Activated naive CD8-positive, alpha-beta T cell treated with anti-CD3 and anti-CD28 coated beads, Interleukin-2, amount 10 ng/mL, durations not matched to agents 7 days and 5 days (primary cell): ENCODE measurements at places on chromosomes 7 and 10.

DNA sequence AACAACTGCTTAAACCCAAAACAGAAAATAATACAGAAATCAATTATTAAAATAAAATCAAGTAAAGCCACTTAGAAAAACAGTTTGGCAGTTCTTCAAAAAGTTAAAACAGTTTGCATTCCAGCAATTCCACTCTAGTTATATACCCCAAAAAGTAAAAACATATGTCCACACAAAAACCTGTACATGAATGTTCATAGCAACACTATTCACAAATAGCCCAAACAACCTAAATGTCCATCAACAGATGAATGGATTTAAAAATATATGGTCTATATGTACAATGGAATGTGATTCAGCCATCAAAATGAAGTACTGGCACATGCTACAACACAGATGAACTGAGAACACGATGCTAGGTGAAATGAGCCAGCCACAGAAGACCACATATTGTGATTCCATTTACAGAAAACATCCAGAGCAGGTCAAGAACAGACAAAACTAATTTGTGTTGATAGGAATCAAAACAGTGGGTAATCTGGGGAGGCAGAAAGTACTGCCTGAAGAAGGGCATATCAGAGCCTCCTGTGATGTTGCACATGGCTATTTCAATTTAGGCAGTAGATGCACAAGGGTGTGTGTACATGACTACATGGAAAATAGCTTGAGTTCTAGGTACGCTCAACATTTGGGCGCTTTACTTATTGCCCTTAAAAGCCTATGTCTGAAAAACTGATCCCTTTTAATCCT lies 66.3 kb downstream of the CYTH3 start:
- DNase-seq: no peak

- no peak for DNase-seq
These were observed 136.6 kb upstream of the SVIL start for GRCh38 chr10:29771376-29771775.

DNA sequence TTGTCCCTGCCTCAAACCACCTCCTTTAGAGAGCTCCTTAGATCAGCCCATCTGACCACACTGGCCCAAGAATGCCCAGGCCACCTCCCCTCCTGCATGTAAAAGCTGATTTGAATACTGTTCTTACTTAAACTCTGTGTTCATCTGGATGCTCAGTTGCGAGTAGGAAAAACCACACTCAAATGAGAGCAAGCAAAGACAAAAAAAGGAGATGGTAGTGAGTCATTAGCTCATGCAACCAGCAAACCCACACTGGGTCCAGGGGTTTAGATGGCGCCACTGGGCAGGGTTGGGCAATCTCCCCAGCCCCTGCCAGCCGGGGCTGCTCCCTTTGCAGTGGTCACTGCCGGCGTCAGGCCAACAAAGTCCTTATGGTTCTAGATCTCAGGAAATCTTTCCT lies 32.7 kb downstream of the TSPAN15 start:
- DNase-seq: no peak

DNA sequence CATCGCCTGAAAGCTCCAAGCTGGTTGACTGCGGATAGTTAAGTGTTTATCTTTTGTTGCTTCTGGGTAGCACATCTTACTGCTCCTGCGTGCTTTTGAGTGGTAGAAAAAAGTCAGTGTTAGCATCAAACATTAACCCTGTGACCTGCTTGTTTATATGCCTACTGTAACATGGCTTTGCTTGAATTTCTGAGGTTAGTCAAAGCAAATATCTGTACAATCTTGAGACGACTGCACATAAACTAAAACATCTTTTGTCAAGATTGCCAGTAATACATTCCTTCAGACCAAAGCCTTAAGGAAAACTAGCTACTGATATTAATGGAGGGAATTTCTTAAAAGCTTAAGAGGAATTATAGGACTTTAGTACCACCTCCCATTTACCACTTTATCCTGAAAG lies 163.7 kb downstream of the BAMBI start:
- no peak for DNase-seq

- DNase-seq: no peak
These were observed 188.9 kb downstream of the ARHGAP12 start for GRCh38 chr10:31739711-31740110.

DNA sequence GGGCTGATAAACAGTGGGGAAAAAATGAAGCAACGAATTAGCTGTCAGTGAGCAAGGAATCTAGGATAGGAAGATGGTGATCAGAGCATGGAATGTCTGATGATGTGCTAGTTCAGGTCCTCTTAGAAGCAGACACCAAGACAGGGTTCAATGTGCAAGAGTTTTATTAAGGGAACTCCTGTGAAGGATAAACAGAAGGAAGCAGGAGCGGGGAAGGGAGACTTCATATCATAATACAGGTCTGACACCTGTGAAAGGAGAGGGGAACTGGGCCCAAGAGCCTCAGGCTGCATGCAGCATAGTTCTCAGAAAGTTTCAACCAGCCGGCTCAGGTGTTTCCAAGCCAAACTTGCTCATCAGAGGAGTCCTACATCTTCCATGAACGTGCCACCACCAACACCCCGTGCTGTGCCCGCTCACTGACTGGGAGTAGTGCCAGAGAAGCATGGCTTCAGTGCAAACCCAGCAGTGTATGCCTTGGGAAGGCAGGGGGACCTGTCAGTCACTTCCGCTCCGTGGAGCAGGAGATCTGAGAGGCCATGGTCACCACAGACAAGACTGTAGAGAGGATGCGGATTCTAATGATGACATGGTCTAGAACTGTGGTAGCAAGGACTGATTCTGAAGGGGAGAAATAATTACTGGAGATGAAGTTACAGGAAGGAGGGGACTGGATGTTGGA lies 45.8 kb downstream of the ZNF800 start:
- no peak for DNase-seq

DNA sequence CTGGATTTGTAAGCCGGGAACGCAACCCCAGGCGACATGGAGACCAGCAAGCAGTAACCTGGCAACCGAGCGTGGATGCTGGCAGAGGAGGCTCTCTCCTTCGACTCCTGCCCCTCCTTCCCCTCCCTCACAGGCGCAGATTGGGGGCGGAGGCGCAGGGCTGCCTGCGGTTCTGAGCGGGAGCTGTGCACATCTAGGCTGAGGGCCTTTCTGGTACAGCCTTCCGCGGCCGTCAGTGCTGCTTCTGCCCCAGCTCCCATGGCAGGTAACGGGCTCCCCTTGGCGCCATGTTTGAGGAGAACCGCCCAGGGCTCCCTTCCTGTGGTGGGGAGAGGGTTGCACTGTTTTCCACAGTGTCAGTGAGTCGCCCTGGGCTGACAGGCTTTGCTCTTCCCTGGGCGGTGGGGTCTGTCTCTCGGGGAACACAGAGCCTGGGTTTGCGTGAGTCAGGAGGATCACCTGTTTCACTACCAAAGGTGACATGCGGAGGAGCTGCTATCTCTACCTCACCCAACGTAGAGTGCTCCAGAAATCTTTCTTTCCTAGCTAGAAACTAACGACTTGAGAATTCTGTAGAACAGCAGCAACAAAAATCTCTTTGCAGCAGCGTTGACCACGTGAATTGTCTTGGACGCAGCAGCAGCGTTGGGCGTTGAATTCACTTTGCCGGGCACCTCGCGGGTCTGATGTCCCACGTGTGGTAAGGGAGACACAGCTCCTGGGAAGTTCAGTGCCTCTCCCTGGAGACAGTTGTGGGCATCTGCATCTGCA lies 154.8 kb upstream of the COBL start:
- DNase-seq: peak; percentile 36

DNA sequence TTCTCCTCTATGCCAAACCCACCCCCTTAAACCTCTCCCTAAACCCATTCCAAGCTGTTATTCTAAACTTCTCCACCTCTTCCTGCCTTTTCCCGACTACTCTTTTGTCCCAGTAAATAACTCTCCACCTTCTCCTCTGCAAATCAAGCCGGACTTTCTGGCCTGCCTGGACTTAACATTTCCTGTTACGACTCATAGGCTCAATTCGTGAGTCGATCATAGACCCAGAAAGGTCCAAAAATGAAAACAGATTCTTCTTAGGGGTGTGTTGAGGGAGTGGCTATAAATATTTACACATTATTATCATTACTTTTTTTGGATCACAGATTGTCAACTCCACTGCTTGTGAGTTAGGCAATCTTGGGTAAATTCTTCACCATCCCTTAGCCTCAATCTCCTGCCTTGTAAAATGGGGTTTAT lies 59.0 kb upstream of the HABP2 start:
- no peak for DNase-seq

GRCh38 chr7:55013851-55014250 lies 5.0 kb upstream of the EGFR start:
- no peak for DNase-seq

GRCh38 chr7:150357270-150357669 lies 11.4 kb upstream of the REPIN1 start:
- peak; percentile 67 for DNase-seq

- DNase-seq: no peak
These were observed 50.9 kb downstream of the ANK3 start for GRCh38 chr10:60338786-60339185.

GRCh38 chr7:79137942-79138341 lies 315.5 kb downstream of the MAGI2 start:
- DNase-seq: no peak

GRCh38 chr7:135162382-135163001 lies 8.0 kb downstream of the CYREN start:
- DNase-seq: no peak

GRCh38 chr7:125644109-125644508 lies 714.5 kb upstream of the POT1 start:
- no peak for DNase-seq

DNA sequence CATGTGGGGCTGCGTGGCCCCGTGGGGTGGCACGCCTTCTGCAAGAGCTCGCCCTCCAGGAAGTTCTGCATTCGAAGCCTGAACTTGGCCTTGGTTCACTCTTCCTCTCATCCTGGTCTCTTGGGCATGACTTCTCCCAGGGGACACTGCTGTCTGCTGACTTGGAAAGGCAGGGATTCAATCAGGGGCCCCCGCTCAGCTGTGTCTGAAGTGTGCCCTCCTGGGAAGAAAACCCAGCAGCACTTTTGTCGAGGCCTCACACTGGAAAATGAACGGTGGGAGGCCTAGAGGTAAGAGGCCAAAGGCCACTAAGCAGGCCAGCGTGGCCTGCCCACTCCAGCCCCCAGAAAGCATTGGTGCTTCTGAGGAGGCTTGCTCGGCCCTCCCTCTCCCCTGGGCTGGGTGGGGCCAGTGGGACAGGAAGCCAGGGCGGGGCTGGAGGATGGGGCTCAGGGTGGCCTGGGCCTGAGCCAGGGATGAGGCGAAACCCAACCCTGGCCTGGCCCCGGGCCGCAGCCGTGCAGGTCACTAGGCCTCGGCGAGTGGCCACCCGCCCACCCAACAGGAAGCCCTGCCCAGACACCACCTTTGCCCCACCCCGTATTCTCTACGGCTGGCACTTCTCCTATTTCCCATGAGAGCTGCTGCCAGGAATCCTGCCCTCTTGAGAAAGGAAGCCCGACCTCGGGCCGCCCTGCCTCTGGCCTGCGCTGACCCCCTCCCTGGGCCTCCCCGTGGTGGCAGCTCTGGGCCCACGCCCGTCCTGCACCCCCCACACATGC lies 81.1 kb downstream of the ZMIZ1 start:
- peak; percentile 77 for DNase-seq

GRCh38 chr10:14751921-14752320 lies 22.8 kb downstream of the FAM107B start:
- no peak for DNase-seq

DNA sequence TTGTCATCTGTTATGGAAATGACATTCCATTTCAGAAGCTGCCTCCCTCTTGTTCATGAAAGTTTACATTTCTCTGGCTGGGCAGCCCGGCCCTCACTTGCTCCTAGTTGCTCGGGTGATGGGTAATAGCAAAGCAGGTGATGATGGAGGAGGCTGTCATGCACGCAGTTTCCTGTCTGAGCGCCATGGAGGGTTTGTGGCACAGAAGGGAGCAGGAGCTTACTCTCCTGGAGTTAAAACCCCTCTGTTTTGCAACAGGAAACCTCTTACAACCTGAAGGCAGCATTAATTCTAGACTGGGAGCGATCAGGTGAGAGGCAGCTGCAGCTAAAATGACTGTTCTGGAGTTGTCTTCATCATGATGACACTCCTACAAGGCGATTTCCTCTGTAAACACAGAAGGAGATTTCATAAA lies 34.1 kb upstream of the MKI67 start:
- DNase-seq: no peak

DNA sequence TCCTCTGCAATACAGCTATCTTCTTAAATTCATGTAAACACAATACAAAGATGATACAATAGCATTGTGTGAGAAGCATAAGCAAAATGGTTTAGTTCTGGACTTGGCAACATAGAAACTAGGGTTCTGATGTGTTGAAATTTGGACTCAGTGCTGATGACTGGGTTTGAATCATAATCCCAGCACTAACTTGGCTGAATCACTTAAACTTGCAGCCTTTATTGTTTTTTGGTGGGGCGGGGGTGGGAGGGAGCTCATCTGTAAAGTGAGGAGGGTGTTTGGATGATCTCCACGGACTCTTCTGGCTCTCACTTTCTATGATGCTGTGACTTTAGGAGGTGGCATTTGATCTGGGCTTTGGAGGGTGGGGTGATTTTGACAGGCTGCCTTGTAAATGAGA lies 158.2 kb downstream of the WNT2 start:
- DNase-seq: no peak

GRCh38 chr7:139798221-139798620 lies 20.4 kb upstream of the HIPK2 start:
- DNase-seq: no peak

GRCh38 chr7:93014410-93014809 lies 103.4 kb downstream of the SAMD9 start:
- no peak for DNase-seq

- DNase-seq: no peak
These were observed 107.6 kb downstream of the ELAPOR2 start for GRCh38 chr7:86951895-86952294.

DNA sequence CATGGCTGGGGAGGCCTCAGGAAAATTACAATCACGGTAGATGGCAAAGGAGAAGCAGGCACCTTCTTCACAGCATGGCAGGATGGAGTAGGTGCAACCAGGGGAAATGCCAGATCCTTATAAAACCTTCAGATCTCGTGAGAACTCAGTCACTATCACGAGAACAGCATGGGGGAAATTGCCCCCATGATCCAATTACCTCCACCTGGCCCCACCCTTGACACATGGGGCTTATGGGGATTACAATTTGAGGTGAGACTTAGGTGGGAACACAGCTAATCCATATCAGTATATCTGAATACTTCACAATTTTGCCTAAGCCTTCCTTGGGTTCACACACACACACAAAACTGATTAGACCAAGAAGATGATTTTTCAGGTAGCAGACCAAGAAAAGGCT lies 145.1 kb upstream of the COL1A2 start:
- DNase-seq: no peak

DNA sequence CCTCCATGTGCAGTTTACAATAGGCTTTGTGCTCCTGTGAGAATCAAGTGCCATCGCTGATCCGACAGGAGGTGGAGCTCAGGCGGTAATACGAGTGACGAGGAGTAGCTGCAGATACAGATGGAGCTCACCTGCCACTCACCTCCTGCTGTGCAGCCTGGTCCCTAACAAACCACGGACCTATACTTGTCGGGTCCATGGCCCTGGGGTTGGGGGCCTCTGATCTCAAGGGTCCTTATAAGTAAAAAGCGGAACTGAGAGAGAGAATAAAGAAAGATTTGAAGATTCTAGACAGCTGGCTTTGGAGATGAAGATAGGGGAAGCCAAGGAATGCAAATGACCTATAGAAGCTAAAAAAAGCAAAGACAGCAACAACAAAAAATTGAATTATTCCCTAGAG lies 130.6 kb downstream of the PLXDC2 start:
- DNase-seq: no peak
